Foreskin keratinocyte (primary cell): ENCODE measurements at places on chromosomes 11 and 22.

GRCh38 chr11:125957618-125958332 lies 11.9 kb downstream of the VSIG10L2 start:
- no peak for DNase-seq

- peak; percentile 24 for DNase-seq
Measured at GRCh38 chr11:27046956-27047355, 6.3 kb downstream of the BBOX1 start.

DNA sequence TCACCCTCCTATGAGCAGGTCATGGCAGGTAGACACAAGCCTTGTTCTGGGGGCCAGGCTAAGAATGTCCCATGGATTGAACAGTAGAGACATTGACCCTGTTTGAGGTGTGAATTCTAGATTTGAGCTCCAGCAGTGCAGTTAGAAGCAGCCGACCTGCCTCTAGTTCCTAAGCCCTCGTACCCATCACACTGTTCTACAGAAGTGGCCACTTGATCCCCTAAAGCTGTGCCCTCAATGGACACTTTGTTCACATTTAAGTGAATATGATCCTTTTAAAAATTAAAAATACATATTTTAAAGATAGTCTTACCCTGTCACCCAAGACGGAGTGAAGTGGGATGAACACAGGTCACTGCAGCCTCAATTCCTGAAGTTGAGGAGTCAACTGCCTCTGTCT lies 122.0 kb downstream of the MED15 start:
- DNase-seq: no peak

DNA sequence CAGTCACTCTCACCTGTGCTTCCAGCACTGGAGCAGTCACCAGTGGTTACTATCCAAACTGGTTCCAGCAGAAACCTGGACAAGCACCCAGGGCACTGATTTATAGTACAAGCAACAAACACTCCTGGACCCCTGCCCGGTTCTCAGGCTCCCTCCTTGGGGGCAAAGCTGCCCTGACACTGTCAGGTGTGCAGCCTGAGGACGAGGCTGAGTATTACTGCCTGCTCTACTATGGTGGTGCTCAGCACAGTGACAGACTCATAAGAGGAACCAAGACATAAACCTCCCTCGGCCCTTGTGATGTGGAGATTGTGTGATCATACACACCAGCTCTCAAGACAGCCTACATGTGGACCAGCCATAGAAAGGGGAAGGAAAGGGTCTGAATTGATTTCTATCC lies 113.3 kb downstream of the ZNF280B start:
- DNase-seq: no peak

DNA sequence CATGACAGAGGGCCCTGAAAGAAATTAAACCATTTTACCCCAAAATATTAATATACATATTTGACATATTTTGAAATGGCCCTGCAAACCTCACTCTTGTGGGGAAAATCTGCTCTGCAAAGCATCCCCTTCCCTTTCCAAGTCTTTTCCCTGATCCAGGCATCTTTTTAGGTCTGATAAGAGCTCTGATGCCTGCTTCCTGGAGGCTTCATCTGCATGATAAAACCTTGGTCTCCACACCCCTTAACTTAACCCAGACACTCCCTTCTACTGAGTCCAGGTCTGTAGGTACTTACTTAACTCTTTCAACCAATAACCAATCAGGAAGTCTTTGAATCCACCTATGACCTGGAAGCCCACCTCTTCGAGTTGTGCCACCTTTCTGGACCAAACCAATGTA lies 1.8 kb upstream of the LGALS12 start:
- DNase-seq: no peak

DNA sequence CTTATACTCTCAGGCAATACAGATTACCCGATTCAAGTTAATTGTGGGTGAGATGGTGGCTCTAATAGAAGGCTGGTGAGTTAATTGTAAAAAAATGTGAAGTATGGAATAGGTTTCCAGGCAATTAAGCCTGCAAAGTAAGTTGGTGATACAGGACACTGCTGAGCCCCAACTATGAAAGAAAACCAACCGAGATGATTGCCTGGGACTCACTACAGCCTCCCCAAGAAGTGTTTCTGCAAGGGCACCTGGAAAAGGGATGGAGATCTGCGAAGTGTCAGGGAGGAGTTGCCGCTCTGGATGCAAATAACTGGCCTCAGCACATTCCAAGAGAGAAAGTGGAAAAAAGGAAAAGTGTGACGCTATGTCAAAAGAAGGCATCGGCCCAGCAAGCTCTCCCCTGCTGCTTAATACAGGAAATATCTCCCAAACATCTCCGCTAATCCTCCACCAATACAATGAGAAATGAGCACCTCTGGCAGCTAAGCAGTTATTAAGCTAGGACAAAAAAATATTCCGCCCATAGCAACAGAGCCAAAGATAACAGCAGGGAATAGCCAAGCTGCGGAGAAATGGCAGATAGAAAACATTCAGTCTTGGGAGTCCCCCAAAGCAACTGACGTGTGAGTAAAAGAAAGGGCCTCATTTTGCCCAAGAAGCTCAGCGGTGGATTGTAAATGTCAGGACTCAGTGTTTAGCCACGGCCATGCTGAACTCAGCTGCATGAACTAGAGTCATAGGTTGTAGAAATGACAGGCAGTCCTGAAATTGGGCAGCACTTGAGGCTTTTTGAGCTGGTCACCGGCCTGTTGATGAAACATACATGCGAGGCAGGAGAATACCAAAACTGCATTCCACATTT lies 133.7 kb downstream of the SNX19 start:
- DNase-seq: no peak

DNA sequence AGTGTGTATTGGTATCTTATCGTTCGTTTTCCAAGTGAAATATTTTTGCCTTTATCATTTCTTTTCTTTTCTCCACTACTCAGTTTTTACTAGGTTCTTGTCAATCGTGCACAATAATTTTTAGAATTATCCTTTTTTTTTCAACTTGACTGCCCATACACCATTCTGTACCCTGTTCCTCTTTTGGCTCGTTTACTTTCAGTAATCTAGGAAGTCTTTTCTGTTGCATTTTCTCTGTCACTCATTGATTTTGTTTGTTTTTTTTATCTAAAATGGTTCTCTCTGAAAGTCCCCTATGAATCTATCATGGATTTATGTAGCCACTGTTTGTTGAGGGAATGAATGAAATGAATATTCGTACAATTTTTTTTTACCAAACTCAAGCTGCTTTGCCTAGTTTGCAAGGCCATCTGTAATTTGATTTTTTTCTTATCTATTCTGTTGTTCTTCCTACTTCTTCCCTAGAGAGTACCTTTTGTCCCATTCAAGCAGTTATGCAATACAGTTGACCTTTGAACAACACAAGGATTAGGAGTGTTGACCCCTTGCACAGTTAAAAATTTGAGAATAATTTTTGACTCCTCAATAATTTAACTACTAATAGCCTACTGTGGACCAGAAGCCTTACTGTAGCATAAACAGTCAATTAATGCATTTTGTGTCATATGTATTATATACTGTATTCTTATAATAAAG lies 166.3 kb downstream of the TMEM135 start:
- DNase-seq: no peak

DNA sequence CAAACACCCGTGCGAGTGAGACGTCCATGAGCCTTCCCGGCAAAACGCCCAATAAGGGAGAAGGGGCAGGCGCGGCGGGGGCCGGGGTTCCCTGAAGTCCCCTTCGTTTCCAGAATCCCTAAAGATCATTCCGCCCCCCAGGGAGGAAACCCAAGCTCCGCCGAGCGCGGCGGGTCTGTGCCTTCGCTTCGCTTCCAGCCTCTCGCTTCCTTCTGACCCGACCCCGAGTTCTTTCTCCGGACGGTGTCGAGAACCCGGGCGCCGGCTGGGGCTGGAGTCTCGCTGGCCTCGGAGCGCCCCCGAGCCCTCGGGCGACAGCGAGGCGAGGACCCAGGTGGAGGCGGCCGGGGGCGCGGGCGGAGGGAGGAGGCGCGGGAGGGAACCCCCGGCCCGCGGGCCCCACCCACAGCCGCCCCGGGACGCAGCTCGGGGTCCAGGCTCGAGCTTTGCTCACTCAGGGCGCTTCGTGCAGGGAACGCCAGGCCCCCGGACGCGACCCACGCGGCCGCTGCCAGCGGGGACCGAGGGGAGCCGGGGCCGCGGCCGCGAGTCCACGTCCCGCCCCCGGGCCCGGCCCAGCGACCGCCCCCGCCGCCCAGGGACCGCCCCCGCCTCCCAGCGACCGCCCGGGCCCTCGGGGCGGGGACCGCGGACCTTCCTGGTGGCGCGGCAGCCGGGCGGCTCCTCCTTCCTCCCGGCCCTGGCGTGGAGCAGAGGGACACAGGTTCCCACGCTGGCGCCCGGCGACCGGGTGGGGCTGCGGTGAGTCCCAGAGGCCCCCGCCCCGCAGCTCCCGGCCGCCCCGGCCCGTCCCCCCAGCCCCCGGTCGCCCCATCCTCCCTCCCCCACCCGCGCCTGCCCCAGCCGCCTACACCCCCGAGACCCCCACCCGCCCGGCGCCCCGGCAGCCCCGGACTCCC lies at the start of gene PGGHG:
PGGHG (plus strand) TSS at position 649 of the 920 bp plus-strand sequence. CDS start 691 bp downstream, outside the sequence.
- DNase-seq: no peak

- DNase-seq: no peak
Measured at GRCh38 chr11:70886676-70887541, 365.5 kb downstream of the SHANK2 start.

- no peak for DNase-seq
Measured at GRCh38 chr11:10294290-10294953, 403 bp upstream of the SBF2 start.

GRCh38 chr11:62850911-62851806 lies 11.8 kb upstream of the WDR74 start:
- no peak for DNase-seq

DNA sequence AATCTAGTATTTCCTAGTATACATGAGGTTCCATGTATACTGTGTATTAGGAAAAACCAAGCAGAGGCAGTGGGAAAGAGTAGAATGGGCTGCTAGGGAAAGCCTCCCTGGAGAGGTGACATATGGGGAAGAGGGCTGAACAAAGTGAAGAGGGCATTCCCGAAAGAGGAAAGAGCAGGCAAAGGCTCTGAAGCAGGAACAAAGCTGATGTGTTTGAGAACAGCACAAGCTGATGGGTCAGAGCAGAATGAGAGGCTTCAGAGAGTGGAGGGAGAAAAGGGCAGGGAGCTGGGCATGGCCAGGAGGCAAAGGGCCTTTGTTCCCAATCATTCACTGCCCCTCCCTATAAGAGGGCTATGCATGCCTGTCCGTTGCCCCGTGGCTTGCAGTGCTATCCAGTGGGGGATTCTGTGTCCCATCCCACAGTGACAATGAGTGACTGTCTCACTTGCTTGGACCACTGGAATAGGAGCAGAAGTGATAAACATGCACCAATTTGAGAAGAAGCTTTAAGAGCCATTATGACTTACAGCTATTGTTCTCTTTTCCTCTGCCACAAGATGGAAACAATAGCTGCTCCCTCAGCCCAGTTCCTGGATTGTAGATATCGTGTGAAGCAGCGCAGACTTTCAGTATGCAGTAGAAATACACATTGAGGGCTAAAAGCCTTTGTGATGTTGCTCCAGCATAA lies 39.6 kb downstream of the GALNT18 start:
- no peak for DNase-seq

GRCh38 chr11:72263361-72263760 lies 19.4 kb upstream of the PHOX2A start:
- DNase-seq: peak; percentile 47

- no peak for DNase-seq
Measured at GRCh38 chr11:130070109-130070845, 583 bp downstream of the APLP2 start.

GRCh38 chr11:70680781-70681281 lies 282.5 kb downstream of the CTTN start:
- DNase-seq: no peak

- no peak for DNase-seq
Measured at GRCh38 chr11:47438721-47439120, 10.2 kb downstream of the RAPSN start.

- no peak for DNase-seq
Measured at GRCh38 chr11:62444236-62444833, 25.5 kb downstream of the SCGB1A1 start.

- no peak for DNase-seq
Measured at GRCh38 chr11:77776455-77776854, 44.1 kb downstream of the RSF1 start.

DNA sequence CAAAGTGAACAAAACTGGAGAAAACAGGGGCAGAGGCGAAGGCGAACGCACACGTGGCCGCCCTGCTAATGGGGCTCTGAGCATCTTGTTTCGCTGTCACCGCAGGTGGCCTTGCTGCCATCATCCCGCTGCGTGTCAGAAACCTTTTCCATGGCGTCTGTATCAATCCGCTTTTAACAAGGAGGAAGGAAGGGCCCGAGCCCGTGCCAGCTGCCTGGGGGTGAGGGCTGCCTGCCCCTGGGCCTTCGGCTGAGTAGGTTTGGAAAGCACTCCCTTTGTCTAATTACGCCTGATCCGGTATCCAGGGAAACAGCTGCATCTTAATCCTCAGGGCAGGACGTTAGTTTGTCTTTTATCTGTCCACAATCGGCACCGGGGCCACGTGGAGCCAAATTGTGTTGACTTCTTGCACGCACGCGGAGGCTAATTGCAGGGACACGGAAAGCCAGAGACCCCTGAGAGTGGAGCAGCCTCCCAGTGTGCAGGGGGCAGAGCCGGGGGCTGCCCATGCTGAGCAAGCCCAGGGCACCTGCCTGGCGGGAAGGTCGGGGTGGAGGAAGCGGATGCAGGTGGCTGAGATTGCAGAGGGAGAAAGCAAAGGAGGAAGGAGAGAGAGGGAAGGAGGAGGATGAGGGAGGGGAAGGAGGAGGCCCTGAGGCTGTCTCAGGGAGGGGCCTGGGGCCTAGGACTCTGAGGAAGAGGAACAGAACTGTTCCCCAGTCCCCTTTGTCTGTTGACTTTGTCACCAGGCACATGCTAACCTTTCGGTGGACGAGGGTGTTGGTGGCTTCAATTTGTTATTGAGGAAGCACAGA lies 19.2 kb upstream of the TH start:
- no peak for DNase-seq

- DNase-seq: no peak
Measured at GRCh38 chr11:92393218-92393617, 168.6 kb downstream of the FAT3 start.

- no peak for DNase-seq
Measured at GRCh38 chr11:44733877-44734276, 7.1 kb downstream of the TSPAN18 start.

GRCh38 chr11:35330156-35330889 lies 89.0 kb downstream of the SLC1A2 start:
- no peak for DNase-seq

- DNase-seq: no peak
Measured at GRCh38 chr11:19389787-19390303, 149.1 kb upstream of the E2F8 start.

GRCh38 chr22:45399712-45400445 lies 13.5 kb downstream of the SMC1B start:
- peak; percentile 76 for DNase-seq

GRCh38 chr11:35277827-35278226 lies 138.9 kb downstream of the CD44 start:
- DNase-seq: no peak

DNA sequence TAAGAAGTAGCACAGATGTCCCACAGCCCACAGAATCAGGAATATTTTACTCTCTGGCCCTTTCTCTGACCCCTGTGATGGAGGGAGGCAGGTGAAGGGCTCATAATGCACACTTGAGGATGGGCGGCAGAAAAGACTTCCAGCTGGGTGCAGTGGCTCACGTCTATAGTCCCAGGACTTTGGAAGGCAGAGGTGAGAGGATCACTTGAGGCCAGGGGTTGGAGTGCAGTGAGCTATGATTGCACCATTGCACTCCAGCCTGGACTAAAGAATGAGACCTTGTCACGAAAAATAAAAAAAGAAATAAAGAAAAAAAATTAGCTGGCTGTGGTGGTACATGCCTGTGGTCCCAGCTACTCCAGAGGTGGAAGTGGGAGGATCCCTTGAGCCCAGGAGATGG lies 13.5 kb upstream of the CRYBB3 start:
- DNase-seq: no peak

GRCh38 chr11:10263929-10264328 lies 30.1 kb downstream of the SBF2 start:
- no peak for DNase-seq
